ENCODE measurements at places on chromosomes 2 and 18.
A peak's percentile ranks its signal among the peaks of the same experiment; 100 is the strongest.

GRCh38 chr18:46373791-46374190 is 269.6 kb downstream of the HAUS1 start:
- no peak for DNase-seq

DNA sequence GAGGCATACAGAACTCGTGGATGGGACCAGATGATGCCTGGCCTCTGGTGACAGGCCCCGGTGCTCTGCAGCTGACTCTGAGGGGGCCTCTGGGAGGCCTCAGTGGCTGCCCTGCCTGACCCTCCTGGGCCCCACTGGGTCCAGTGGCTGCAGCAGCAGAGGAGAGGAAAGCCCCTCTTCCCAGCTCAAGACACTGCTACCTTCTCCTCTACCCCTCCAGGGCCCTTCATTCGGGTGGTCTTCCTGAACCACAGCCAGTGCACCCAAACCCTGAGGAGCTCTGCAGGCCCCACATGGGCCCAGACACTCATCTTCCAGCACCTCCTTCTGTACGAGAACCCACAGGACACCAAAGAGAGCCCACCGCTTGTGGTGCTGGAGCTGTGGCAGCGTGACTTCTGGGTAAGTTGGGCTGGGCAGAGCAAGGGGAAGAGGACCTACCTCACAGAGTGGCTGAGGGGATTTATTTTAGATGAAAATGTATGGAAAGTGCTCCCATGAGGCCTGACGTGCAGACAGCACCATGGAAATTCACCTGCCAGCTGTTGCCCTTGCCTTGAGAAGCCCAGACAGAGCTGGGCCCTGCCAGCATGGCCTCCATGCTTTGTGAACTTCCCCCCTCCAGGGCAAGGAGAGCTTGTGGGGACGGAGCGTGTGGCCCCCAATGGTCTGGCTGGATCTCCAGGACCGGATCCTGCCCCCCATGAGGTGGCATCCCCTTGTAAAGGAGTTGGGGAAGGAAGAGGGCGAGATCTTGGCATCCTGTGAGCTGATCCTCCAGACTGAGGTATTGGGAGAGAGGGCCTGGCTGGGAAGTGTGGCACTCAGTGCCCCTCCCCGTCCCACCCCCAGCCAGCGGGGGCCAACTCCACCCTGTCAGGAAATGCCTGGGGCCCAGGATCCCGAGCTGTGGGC is 46.3 kb downstream of the LMAN2L start:
- DNase-seq = no peak

- no peak for DNase-seq
Observed at GRCh38 chr2:950080-950966, at the start of gene SNTG2. Gene SNTG2, plus strand, starts transcription at chr2:950849. Its CDS starts 148 bp downstream, at chr2:950997.

- no peak for DNase-seq
Observed at GRCh38 chr18:36162981-36163380, 24.3 kb upstream of the MOCOS start.

GRCh38 chr18:47882641-47883040 is 47.8 kb downstream of the SMAD2 start:
- peak; percentile 16 for DNase-seq

- DNase-seq = no peak
Observed at GRCh38 chr2:215699700-215700538, 264.1 kb upstream of the FN1 start.

DNA sequence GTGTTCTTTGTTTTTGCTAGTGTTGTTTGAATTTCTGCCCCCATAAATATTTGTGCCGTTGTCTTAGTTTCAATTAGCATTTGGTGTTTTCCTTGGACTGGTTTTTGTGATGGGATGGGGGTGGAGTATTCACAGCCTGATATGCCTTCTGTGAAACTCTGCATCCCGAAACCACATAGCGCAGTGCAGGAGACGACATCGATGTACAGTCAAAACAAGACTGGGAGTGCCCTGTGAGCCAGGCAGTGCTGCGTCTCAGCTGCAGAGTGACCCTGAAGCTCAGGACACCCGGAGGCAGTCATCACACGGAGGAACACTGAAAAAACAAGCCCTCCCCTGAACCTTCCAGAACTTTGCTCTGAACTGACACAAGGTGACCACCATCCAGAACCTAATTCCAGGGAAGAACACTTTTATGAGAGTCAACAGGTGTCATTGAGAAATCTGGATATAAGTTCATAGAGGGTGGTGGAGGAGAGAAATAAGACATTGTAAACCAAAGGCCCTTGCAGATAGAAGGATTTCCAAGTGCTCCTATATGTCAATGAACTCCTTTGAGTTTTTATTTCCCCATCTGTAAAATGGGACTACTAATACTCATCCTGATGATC is 61.2 kb upstream of the CABLES1 start:
- no peak for DNase-seq

- DNase-seq = no peak
Observed at GRCh38 chr2:72926368-72926767, 9.0 kb downstream of the EMX1 start.

DNA sequence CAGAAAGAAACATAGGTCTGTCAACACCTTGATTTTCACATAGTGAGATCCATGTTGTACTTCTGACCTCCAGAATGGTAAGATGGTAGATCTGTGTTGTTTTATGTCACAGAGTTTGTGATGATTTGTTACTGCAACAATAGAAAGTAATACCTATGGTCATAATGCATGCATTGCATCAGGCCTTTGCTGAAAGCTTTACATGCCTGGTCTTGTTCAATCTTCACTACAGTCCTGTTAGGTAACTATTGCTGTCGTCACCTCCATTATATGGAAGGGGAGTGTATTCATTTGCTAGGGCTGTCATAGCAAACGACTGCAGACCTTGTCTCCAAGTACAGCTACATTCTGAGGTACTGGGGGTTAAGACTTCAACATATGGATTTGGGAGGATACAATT is 243.5 kb downstream of the ANAPC1 start:
- DNase-seq = no peak

GRCh38 chr18:51337406-51337805 is 139.9 kb upstream of the MEX3C start:
- DNase-seq = peak; percentile 20

DNA sequence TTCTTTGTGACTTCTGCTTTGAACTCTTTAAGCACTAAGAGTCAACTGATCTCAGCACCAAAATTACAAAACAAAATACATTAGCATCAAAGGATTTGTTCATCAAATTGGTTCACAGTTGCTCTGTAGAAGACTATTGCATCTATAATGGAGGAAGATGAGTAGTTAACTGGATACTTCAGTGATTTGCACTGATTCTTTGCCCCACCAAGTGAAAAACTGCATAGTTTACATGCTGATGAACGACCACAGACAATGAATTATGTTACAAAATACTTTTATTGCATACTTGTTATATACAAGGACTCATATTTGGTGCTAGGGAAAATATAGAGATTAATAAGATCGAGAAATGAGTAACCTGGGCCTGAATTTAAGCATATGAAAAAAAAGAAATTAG is 107.2 kb downstream of the SCG2 start:
- no peak for DNase-seq

GRCh38 chr2:203549406-203549805 is 14.3 kb upstream of the RAPH1 start:
- no peak for DNase-seq

DNA sequence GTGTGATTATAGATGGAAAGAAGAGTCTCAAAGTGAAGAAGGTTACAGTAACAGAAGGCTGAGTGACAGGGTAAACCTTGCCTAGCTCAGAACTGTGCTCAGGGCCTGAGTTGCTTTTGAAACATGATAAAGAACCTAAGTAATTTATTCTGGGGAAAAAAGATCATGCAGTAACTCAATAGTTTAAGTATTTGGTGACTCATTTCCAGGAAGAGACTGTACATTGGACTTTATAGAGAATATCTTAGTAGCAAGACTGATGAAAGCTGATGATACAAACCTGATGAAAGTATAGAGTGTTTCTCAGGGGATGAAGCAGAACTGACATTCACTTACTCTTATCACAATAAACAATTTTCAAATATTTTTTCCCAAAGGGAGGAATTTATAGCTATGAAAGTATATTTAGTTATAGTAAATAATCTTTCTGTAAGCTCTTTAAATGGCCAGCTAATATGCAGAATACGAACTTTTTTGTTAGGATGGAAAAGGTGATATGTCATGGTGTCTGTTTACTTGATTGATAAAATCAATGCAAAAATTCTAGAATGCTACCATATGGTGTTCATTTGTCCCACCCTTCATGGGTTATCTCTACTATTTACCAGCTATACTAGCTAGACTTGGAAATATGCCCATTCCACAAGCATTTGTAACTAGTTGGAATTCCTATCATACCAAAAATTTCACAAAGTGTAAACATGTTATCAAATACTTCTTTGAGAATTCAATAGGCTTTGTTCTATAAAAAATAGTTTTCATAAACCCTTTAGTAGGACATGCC is 1265.5 kb upstream of the ACVR2A start:
- peak; percentile 39 for DNase-seq

DNA sequence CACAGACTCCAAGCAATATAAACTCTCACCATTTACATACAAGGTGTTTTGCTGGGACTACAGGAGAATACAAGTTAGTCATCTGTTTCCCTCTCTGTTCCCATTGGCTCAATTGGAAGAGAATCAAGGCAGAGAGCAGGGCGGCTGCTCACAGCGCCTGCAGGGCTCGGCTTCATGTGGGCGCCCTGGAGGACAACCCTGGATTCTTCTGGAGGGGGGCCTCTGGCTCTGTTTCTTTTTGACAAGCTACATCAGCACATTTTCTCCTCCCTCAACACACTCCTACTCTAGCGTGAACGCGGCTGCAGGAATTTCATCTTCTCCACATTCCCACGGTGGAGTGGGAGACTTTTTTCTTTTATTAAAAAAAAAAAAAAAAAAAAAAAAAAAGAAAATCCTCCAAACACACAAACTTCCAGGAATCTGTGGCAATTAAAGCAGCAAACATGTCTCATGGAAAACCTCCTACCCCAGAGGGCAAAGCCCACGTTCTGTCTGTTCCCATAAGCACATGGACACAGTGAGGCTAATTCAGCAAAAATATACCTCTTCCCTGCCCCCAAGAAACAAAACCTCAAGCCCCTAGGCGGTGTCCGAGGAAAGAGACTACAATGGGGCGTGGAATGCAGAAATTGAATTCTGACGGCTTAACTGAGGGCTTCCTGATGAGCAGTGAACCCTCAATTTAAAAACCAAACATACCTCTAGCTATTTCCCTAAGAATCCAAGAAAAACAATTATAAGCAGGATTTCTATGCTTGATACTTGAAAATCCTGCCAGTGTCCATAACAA is 50.6 kb downstream of the PARD6G start:
- DNase-seq = no peak

Measured in skeletal muscle cell (primary cell).